Activated CD4-positive, alpha-beta T cell treated with anti-CD3 and anti-CD28 coated beads, Interleukin-2, amount 10 ng/mL, durations not matched to agents 7 days and 5 days (primary cell): ENCODE measurements at places on chromosomes 7 and 10.
A peak's percentile ranks its signal among the peaks of the same experiment; 100 is the strongest.

DNA sequence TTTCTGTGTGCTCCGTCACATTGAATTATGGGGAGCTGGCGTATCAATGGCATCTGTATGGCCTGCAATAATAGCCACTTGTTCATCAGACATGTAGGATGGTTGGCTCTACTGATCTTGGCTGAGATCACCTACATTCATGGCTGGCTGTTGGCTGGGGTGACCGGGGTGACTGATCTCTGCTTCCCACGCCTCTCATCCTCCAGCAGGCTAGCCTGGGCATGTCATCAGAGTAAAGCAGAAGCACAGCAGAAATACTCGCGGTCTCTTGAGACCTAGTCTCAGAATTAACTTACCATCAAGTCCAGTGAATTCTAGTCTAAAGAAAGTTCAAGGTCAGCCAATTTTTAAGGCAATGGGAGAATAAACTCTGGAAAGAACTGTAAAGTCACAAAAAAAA lies 257.7 kb upstream of the GLI3 start:
- H3K27ac ChIP-seq: no peak overlapping the region
- no peak overlapping the region for H3K4me3 ChIP-seq
- DNase-seq: no peak
- H3K4me1 ChIP-seq: no peaks in the 10 kb centered on the region

GRCh38 chr7:80014511-80014910 lies 120.1 kb upstream of the GNAI1 start:
- H3K4me1 ChIP-seq: no peaks in the 10 kb centered on the region
- H3K27me3 ChIP-seq: peaks cover 1% of the 10 kb centered on the region
- no peak for DNase-seq

GRCh38 chr7:6092953-6093354 lies 61.8 kb downstream of the ANKRD61 start:
- DNase-seq: no peak
- no peaks in the 10 kb centered on the region for H3K36me3 ChIP-seq
- no peak overlapping the region for H3K4me3 ChIP-seq
- H3K27me3 ChIP-seq: peaks cover 17% of the 10 kb centered on the region
- H3K27ac ChIP-seq: no peak overlapping the region

- no peaks in the 10 kb centered on the region for H3K4me1 ChIP-seq
- no peak overlapping the region for H3K27ac ChIP-seq
- no peaks in the 10 kb centered on the region for H3K27me3 ChIP-seq
- H3K36me3 ChIP-seq: no peaks in the 10 kb centered on the region
- H3K4me3 ChIP-seq: no peak overlapping the region
Observed at GRCh38 chr7:78842068-78842467, 611.4 kb downstream of the MAGI2 start.

DNA sequence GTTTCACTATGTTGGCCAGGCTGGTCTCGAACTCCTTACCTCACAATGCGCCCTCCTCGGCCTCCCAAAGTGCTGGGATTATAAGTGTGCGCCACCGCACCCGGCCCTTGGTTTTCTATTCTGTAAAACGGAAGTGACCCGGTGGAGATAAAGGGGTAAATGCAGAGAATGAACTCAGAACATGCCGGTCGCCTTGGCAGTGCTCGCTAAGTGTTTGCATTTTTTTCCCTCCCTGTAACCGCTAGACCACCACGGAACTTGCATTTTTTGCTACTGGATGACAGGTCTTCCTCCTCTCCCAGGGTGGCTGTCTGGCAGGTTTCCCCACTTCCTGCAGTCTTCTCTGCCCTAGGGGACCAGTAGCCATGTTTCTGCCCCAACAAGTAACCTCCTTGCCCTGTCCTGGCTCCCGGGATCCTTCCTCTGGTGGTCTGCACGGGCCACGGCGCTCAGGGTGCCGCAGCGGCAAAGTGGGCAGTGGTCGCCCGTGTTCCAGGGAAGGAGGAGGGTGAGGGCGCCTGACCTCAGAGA lies 18.8 kb upstream of the GNA12 start:
- H3K4me1 ChIP-seq: peaks cover 30% of the 10 kb centered on the region
- DNase-seq: no peak
- peak overlapping the region; percentile 88 for H3K27ac ChIP-seq
- H3K27me3 ChIP-seq: no peaks in the 10 kb centered on the region
- no peaks in the 10 kb centered on the region for H3K36me3 ChIP-seq
- H3K4me3 ChIP-seq: peak overlapping the region; percentile 43

GRCh38 chr10:16297642-16298041 lies 139.2 kb upstream of the PTER start:
- no peaks in the 10 kb centered on the region for H3K27me3 ChIP-seq
- no peak overlapping the region for H3K27ac ChIP-seq
- H3K4me1 ChIP-seq: no peaks in the 10 kb centered on the region
- H3K36me3 ChIP-seq: no peaks in the 10 kb centered on the region
- no peak overlapping the region for H3K4me3 ChIP-seq

- no peak overlapping the region for H3K27ac ChIP-seq
- no peaks in the 10 kb centered on the region for H3K4me1 ChIP-seq
- no peak overlapping the region for H3K4me3 ChIP-seq
- DNase-seq: no peak
Observed at GRCh38 chr10:4371691-4372295, 454.2 kb upstream of the AKR1E2 start.

DNA sequence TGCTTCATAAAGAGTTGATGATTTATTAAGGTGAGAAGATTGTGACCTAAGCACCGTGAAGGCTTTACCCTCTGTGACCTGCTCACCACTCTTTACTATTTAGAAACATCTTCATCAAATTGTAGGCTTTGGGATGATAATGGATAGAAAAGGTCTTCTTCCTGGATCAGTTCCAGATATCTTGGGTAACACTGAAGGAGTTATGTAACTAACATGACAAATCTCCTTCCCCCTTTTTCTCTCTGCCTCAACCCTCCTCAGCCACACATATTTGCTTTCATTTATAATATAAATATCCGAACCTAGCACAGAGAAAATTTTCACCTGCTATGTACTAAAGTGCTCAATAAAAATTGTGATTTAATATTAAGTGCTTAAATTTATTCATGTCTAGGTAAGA lies 151.5 kb downstream of the FRMD4A start:
- H3K27me3 ChIP-seq: peaks cover 78% of the 10 kb centered on the region
- H3K4me3 ChIP-seq: no peak overlapping the region
- H3K4me1 ChIP-seq: peaks cover 13% of the 10 kb centered on the region
- H3K36me3 ChIP-seq: peaks cover 3% of the 10 kb centered on the region

GRCh38 chr7:21805791-21806190 lies 139.9 kb downstream of the CDCA7L start:
- no peak for DNase-seq
- no peaks in the 10 kb centered on the region for H3K4me1 ChIP-seq
- H3K4me3 ChIP-seq: no peak overlapping the region
- H3K36me3 ChIP-seq: no peaks in the 10 kb centered on the region

- peaks cover 59% of the 10 kb centered on the region for H3K36me3 ChIP-seq
- H3K4me3 ChIP-seq: no peak overlapping the region
- H3K4me1 ChIP-seq: no peaks in the 10 kb centered on the region
- H3K27ac ChIP-seq: no peak overlapping the region
Observed at GRCh38 chr10:123180101-123181090, 26.2 kb downstream of the BUB3 start.

DNA sequence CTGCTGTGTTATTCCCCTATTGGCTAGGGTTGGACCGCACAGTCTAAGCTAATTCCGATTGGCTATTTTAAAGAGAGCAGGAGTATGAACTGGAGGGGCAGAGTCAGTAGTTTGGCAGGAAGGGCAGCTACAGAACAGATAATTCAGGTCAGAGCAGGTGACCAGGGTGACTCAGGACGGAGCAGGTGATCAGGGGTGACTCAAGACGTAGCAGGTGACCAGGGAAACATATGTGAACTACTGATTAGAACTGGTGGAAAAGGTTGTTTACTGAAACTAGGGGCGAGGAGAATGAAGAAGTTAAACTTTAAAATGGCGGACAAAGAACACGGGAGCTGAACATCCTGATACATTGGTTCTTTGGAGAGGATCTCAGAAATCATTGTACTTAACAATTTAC lies 102.3 kb downstream of the CCDC7 start:
- H3K4me1 ChIP-seq: peaks cover 4% of the 10 kb centered on the region
- H3K36me3 ChIP-seq: peaks cover 12% of the 10 kb centered on the region
- H3K27ac ChIP-seq: no peak overlapping the region
- DNase-seq: no peak
- H3K4me3 ChIP-seq: no peak overlapping the region

DNA sequence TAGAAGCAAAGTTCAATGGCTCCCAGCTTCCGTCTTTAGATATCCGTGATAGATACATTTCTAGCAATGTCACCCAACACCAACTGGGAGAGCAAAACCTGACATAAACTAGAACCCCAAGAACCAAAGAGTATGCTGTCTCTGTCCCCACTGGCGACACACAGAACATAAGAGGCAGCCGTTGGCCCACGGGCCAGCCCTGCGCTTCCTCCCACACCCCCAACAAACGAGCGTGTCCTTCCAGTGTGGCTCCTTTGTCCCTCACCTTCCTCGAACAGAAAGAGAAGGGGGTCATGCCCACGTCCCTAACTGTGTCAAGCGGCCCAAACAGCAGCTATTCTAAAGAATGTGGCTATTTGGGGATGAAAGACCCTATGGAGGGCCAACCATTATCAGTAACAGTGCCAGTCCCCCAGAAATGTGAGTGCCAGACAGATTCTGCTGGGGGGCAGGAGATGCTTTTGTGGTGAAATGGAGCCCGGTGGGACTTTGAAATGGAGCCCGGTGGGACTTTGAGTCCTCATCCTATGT lies 171.9 kb downstream of the USP6NL start:
- H3K36me3 ChIP-seq: no peaks in the 10 kb centered on the region
- no peaks in the 10 kb centered on the region for H3K27me3 ChIP-seq
- no peak overlapping the region for H3K4me3 ChIP-seq
- no peak overlapping the region for H3K27ac ChIP-seq

DNA sequence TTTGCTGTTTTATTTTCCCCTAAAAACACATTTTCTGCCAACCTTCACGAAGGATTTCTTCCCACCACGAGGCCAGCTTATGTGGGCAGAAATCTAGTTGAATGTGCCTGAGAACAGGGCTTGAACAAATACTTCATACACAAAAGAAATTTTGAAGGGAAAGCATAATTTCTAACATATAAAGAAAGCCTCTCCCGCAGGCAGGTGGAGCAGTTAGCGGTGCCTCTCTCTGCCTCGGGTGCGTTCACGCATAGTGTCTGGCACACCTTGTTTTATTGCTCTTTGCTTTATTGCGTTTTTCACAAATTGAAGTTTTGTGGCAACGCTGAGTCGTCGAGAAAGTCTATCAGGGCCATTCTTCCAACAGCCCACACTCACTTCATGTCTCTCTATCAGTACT lies 7.0 kb upstream of the CSGALNACT2 start:
- DNase-seq: no peak
- H3K27ac ChIP-seq: no peak overlapping the region
- peaks cover 7% of the 10 kb centered on the region for H3K36me3 ChIP-seq
- H3K4me1 ChIP-seq: peaks cover 63% of the 10 kb centered on the region
- H3K4me3 ChIP-seq: no peak overlapping the region
- no peaks in the 10 kb centered on the region for H3K27me3 ChIP-seq

- no peak overlapping the region for H3K27ac ChIP-seq
- H3K27me3 ChIP-seq: peaks cover 6% of the 10 kb centered on the region
- H3K4me1 ChIP-seq: peaks cover 9% of the 10 kb centered on the region
- H3K36me3 ChIP-seq: no peaks in the 10 kb centered on the region
- no peak for DNase-seq
Observed at GRCh38 chr10:31584098-31584631, 265.1 kb downstream of the ZEB1 start.

DNA sequence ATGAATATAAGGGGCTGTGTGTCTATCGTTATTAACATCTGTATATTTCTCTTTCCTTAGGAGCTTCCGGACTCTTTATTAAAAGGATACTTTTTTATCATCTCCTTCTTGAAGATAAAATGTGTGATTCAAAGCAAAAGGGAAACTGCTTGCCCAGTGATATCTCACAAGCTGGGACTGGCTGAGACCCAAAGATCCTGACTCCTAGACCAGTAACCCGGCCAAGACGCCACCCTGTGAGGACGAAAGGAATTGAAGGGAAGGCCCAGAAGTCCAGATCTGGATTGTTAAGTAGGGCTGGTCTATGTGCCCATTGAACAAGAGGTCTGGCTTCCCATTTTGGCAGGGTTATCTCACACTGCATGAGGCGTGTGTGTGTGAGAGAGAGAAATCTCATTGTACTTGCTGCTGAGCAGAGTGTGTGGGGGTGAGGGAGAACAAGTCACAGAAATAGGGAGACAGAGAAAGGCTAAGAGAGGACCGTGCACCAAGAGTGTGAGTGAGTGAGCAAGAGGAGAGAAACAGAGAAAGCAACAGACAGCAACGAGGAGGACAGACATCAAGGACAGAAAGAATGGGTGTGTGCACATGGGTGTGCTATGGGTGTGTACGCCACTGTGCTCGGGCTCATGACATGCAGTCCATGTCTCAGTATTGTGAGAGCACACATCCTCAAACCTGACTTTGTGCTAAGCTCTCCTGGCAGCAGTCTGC lies 75.4 kb downstream of the PLXNA4 start:
- H3K27me3 ChIP-seq: peaks cover 18% of the 10 kb centered on the region
- peaks cover 11% of the 10 kb centered on the region for H3K4me1 ChIP-seq
- peaks cover 18% of the 10 kb centered on the region for H3K36me3 ChIP-seq
- no peak overlapping the region for H3K4me3 ChIP-seq
- no peak overlapping the region for H3K27ac ChIP-seq
- no peak for DNase-seq

GRCh38 chr10:124453960-124454610 lies 4.2 kb upstream of the NKX1-2 start:
- H3K27me3 ChIP-seq: peaks cover 73% of the 10 kb centered on the region
- no peak overlapping the region for H3K27ac ChIP-seq
- no peak for DNase-seq
- no peaks in the 10 kb centered on the region for H3K36me3 ChIP-seq
- peaks cover 7% of the 10 kb centered on the region for H3K4me1 ChIP-seq

DNA sequence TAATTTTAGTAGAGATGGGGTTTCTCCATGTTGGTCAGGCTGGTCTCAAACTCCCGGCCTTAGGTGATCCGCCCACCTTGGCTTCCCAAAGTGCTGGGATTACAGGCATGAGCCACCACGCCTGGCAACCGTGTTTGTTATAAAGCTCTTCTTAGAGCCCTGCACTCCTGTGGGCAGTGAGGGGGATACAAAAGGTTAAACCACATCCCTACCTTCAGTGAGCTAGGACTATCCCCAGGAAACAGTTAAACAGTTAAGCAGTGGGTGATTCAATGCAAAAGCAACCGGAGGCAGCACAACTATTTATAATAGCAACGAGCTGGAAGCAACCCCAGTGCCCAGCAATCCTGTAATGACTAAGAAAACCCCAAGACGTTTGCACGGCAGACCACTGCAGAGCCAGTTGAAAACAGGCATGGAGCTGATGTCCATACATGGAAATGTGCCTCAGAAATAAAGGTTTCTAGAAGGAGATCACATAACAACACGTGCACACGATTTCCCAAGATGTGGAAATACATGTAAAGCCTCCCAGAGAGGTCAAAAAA lies 107.2 kb upstream of the LYZL2 start:
- H3K27ac ChIP-seq: peak overlapping the region; percentile 71
- H3K4me3 ChIP-seq: no peak overlapping the region
- H3K27me3 ChIP-seq: no peaks in the 10 kb centered on the region
- no peaks in the 10 kb centered on the region for H3K36me3 ChIP-seq

GRCh38 chr7:102264367-102264891 lies 22.2 kb upstream of the SH2B2 start:
- H3K4me1 ChIP-seq: no peaks in the 10 kb centered on the region
- H3K27ac ChIP-seq: no peak overlapping the region
- no peak overlapping the region for H3K4me3 ChIP-seq
